ENCODE measurements at places on chromosomes 12 and 14.

- no peak for DNase-seq
Observed at GRCh38 chr14:101823066-101823465, 61.6 kb downstream of the PPP2R5C start.

DNA sequence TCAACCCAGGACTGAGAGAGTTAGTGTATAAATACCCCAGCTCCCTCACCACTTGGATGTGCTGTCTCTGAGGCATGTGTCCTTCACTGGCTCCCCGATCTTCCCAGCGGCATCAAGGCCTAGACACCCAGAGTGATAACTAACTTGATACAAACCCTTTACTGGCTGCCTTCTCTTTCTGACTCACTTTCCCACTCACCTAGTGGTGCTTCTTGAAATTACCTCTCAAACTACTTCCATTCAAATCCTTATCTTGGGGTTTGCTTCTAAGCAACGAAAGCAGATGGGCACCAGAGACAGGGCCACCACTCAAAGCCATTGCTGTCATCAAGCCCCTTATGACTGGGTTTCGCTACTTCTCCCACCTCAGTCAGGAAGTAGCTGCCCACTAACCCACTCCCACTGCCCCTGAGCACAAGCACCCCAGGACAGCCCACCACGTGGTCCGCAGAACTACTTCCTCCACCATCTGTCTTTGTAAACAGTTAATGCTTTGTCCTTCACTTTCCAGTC, 17.2 kb downstream of the ZFP36L1 start:
- no peak for DNase-seq

GRCh38 chr14:36967892-36968555, 204.4 kb downstream of the SLC25A21 start:
- no peak for DNase-seq

- DNase-seq = no peak
Observed at GRCh38 chr14:52413729-52414408, 99.8 kb downstream of the PTGER2 start.

- no peak for DNase-seq
Observed at GRCh38 chr12:3170423-3171194, 93.4 kb downstream of the TSPAN9 start.

- DNase-seq = no peak
Observed at GRCh38 chr12:47033789-47034555, 45.4 kb upstream of the PCED1B start.

GRCh38 chr12:124632519-124632984, 65.1 kb upstream of the NCOR2 start:
- no peak for DNase-seq

GRCh38 chr12:61574339-61574738, 685.9 kb upstream of the USP15 start:
- DNase-seq = no peak

DNA sequence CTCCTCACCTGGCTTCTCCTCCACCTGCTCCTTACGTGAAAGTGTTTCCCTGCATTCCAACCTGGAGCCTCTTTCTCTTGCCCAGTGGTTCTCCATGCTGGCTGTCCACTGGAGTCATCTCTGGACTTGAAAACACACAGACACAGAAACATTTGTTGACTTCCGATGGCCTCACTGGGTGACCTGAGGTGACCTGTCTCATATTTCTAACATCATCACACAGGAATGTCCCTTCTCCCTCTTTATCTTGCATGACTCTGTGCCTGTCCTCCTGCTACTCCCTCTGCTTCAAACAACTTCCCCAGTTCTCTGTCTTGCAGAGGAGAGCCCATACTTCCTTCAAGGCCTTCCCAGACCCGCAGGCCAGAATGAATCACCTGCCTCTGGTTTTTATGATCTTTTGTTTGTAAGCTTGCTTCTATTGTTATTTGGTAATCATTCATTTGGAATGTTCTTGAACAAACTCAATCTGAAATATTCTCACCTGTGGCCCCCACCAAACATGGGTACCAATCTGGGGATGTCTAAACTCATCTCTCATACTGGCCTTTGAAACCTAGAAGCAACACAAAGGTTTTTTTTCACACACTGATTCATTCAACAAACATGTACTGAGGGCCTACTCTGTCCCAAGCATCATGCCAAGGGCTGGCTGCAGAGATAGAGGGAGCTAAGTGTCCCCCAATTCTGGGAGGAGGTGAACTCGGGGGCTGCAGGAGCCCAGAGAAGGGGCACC, 9.7 kb upstream of the RIN3 start:
- DNase-seq = no peak
